Sigmoid colon (tissue), 7 donors: ENCODE measurements at places on chromosomes 7 and 10. TPM values are rescaled to one million over a fixed set of nuclear protein-coding genes. Genes with fewer than 3 reads are reported as not detected.

TMEM273 gene
- polyA plus RNA-seq: 15.6 TPM

MARVELD1 gene
- 22.2 TPM for polyA plus RNA-seq

HHEX gene
- 6.6 TPM for polyA plus RNA-seq

NANOS1 gene
- not detected for polyA plus RNA-seq

TMEM270 gene
- not detected for polyA plus RNA-seq

IDI2 gene
- polyA plus RNA-seq: not detected

ELAPOR2 gene
- 5.9 TPM for polyA plus RNA-seq

SHH gene
- polyA plus RNA-seq: 0.60 TPM

KLF6 gene
- 91.6 TPM for polyA plus RNA-seq

GRCh38 chr10:103451091-103451813 is 918 bp downstream of the CALHM2 start:
- DNase-seq: peak; percentile 82

- no peak for DNase-seq
Observed at GRCh38 chr10:19791032-19791431, 25.2 kb upstream of the PLXDC2 start.

DNA sequence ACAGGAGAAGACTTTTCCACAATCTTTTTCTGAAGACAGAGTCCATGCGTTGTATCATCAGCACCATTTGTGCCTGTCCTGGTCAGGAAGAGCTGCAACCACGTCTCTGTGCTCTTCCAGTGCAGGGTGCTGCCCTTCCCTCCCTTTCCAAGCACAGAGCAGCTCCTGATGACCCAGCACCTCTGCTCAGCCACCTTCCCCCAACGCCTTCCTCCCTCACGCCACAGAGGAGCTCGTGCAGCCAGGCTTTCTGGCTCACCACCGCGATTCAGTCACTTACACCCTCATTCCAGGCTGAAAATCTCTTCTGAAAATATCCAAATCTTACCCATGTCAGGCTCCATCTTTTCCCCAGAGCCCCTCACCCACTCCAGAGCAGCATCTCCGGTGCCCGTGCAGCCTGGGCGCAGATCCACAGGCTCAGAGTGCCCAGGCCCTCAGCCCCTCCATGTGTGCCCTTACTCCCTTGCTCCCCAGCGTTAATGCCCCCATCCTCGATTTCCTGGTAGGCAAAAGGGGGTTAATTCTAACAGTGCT is 181.5 kb downstream of the DIP2C start:
- peak; percentile 36 for DNase-seq

DNA sequence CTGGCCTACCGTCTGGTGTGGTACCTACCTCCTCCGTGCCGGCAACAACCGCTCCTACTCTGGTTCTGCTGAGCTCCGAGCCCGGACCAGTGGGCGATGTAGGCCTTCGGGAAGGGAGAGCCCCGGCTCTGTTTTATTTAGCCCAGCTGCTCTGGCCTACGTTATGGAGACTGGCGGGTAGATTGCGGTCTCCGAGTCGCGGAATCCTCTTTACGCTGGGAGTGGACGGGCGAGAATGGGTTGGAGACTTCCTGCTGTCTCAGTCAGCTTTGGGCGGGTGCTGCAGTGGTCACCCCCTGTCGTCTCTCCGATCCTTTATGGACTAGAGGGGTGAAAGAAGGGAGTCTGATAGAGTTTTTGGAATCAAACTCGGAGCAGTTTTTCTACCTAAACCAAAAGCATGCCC is 406 bp downstream of the CBLL1 start:
- DNase-seq: no peak

- DNase-seq: no peak
Observed at GRCh38 chr7:123645516-123645915, 10.2 kb upstream of the LMOD2 start.

- no peak for DNase-seq
Observed at GRCh38 chr7:1567049-1567771, 2.6 kb downstream of the PSMG3 start.

DNA sequence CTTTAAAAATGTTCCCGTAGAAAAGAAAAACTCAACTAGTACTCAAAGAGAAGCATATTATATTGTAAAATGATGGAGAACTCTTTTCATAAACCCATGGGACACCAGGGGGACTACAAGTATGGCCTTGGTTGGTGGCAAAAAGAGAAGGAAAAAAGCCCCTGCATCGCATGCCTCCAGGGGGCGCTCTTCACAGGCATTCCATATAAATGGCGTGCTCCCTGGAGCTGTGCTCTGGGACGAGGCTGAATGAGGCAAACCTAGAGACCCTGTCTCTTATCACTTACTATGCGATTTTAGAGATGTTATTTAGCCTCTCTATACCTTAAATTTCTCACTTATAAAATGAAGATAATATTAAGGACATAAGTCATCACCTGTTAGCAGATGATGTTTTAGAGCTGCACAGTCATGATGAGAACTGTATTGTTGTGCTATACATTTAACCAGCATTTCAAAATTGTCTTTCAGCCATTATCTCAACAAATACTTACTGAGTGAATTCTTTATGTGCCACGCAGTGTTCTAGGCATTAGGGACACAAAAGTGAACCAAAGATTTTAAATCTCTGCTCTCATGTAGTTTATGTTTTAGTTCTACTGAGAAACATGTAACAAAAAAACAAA is 105.8 kb downstream of the ARHGAP21 start:
- peak; percentile 71 for DNase-seq

GRCh38 chr7:150751702-150752101 is 14.5 kb downstream of the GIMAP5 start:
- DNase-seq: no peak

DNA sequence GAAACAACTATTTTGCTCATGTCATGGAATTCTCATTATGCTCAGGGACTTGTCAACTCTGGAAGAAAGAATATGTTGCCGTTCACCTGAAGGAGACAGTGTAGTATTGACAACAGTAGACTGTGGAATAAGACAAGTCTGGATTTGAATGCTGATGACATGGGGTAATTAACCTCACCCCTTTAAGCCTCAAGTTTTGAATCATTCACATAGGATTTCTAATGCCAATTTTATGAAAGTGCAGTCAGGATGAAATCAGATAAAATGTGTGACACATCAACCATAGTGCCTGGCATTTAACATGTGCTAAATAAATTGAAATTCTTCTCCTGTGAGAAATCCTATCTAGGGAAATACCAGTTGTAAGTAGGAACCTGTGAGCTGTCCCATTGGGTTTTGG is 305.8 kb downstream of the KIF20B start:
- no peak for DNase-seq

- no peak for DNase-seq
Observed at GRCh38 chr7:5173496-5173895, 16.5 kb upstream of the WIPI2 start.

- no peak for DNase-seq
Observed at GRCh38 chr10:14171336-14171735, 159.4 kb downstream of the FRMD4A start.

DNA sequence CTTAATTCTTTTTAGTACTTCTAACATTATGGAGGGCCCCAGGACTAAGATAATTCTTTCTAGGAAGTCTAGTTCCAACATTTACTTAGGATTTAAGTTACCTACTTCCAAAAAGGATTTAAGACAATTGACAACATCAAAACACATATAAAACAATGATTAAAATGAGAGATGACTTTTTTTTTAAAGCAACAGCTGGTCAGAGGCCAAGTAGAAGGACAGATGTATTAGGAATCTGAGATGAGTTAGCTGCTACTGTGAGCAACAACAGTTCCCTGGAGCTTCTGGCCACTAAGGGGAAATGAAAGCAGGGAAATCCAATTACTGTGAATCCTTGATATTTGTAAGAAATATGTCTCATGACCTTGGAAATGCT is 222.3 kb downstream of the PHTF2 start:
- DNase-seq: no peak

- DNase-seq: no peak
Observed at GRCh38 chr7:6182993-6183392, 89.4 kb downstream of the CYTH3 start.

GRCh38 chr10:122117475-122117874 is 128.5 kb downstream of the TACC2 start:
- no peak for DNase-seq

- DNase-seq: no peak
Observed at GRCh38 chr7:82805527-82805960, 357.1 kb downstream of the PCLO start.

DNA sequence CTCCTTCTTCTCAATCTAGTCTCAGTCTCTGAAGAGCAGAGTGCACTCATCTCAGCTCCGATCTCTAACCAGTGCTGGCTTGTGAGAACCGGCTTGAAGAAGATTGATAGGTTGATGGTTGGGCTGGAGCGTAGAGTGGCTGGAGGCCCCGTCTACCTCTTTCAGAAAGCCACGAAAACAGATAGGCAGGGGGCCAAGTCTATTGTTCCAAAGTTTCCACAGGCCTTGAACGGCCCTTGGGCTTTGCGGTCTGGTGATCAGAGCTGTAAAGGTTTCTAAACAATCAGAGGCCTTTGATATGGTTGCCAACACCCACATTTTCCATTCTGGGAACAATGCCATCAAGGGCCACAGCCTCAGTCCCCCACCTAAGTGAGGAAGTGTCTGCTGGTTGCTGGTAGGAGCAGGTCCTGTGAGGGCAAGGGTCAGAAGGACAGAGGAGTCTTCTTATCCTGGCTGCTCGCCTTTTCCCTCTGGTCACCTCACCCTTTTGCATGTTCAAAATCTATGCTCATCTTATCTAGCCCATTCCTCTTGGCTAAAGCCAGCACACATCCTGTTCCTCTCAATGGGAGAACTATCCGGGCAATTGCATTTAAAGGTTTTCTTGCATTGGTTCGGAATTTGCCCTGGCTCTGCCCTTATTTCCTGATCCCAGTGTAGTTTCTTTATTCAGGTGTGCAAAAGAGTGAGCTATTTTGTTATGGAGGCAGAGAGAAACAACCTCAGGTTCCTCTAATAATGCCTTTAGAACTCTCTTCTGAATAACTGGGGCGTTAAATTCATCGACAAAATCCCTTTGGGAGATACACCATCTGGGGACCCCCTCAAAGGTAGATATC is 70.3 kb upstream of the KMT2E start:
- peak; percentile 72 for DNase-seq
